ENCODE measurements at places on chromosomes 11 and 22.

GRCh38 chr11:124481365-124482323 is 36.1 kb upstream of the OR8B8 start:
- DNase-seq = peak; percentile 80

DNA sequence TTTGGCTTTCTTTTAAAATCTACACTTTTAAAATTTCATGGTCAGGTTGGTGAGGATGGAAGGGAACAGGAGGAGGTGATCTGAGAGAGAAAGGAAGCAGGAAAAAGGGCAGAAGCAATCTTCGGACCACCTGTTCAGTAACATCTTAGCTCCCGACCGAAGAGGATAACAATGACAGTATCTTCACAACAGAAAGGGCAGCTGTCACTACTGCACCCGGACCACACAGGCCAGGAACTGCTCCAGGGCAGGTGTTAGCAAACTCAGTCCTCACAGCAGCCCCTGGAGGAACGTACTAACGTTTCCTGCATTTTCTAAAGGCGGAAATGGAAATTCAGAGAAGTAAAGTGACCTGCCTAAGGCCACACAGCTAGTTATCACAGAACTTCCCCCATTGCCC is 16.8 kb downstream of the PTPN5 start:
- DNase-seq = no peak

GRCh38 chr11:73399636-73400035 is 23.4 kb downstream of the RELT start:
- no peak for DNase-seq

- no peak for DNase-seq
Observed at GRCh38 chr11:9681583-9682372, 17.9 kb downstream of the SWAP70 start.

- DNase-seq = no peak
Observed at GRCh38 chr22:43136801-43137200, 6.4 kb downstream of the MCAT start.

GRCh38 chr11:944711-945470 is 19.2 kb downstream of the AP2A2 start:
- DNase-seq = peak; percentile 15

- no peak for DNase-seq
Observed at GRCh38 chr22:44260216-44261035, 52.3 kb downstream of the SHISAL1 start.

DNA sequence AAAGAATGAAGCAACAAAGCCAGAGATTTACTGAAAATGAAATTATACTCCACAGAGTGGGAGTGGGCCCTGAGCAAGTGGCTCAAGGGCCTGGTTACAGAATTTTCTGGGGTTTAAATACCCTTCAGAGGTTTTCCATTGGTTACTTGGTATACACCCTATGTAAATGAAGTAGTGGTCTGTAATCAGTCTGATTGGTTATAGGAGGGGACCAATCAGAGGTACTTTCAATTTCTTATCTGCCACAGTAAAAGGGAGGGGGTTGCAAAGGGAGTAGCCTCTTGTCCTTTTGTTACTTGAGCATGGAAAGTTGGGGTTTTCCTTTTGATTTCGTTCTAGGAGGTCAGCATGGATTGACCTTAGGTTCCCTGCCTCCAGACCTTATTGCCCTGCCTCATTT is 63.5 kb downstream of the ATM start:
- no peak for DNase-seq

GRCh38 chr11:60700689-60701468 is 1.5 kb downstream of the MS4A8 start:
- peak; percentile 16 for DNase-seq

DNA sequence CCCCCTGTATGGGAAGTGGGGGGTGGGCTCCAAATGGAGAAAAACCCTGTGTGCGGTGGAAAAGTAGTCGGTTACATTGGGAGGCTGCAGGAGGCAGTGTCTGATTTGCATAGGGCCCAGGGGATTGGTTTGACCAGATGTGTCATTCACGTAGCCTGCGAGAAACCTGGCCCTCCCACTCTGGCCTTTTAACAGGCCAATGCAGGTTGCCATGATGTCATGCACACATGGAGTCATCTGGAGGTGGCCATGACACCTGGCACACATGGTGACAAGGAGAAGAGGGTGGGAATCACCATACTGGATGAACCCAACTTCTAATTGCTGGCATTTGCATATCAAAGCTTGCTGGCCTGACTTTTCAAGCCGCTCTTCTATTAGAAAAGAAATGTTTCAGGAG is 50.6 kb downstream of the FAM181B start:
- no peak for DNase-seq

- DNase-seq = no peak
Observed at GRCh38 chr11:69171476-69172240, 15.9 kb downstream of the SMIM38 start.

- no peak for DNase-seq
Observed at GRCh38 chr22:43467216-43467940, 55.6 kb downstream of the MPPED1 start.

DNA sequence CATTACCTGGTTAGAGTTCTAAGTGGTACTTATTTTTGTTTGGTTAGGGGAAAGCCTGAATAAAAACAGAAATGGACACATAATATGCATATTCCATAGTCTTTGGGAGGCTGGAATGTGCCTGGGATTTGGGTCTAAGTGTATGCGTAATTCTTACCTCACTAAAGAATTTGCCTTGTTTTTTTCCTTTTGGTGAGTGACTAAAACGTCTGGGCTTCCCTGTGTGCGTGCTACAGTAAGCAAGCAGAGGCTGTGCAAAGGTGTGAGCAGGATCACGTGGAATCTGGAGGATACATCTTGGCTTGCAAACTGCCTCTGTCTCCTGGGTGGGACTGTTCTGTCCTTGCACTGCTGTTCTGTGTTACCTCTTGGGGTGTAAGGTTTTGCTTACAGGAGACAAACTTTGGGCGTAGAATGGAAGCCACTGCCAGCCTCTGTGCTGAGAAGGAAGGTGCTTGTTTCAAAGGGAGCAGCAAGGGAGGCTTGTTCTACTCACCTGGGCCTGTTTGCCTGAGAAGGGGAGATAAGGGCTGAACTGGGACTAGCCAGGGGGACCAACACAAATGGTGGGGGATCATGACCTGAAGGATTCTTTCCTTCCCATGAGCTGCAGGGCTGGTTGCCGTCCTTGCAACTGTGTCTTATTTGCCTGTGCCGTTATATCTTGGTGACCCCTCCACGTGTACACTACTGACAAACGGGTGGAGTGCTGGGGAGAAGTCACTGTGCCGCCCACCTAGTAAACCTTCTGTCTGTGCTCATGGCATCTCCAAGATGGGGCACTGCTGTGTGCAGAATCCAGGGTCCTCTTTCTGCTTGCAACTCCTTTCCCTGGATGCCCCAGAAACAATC is 4.5 kb downstream of the NEAT1 start:
- DNase-seq = peak; percentile 90

- DNase-seq = no peak
Observed at GRCh38 chr11:75781296-75781695, 12.7 kb downstream of the DGAT2 start.

DNA sequence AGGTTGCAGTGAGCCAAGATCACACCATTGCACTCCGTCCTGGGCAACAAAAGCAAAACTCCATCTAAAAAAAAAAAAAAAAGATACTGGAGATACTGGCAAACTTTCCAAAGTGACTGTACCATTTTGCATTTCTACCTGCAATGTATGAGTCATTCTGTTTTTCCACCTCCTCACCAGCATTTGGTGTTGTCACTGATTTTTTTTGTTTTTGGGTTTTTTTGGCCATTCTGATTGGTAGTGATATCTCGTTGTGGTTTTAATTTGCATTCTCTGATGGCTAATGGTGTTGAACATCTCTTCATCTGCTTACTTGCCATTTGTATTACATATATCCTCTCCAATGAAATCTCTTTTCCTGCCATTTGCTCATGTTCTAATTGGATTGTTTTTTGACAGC is 12.0 kb upstream of the RBX1 start:
- DNase-seq = no peak

DNA sequence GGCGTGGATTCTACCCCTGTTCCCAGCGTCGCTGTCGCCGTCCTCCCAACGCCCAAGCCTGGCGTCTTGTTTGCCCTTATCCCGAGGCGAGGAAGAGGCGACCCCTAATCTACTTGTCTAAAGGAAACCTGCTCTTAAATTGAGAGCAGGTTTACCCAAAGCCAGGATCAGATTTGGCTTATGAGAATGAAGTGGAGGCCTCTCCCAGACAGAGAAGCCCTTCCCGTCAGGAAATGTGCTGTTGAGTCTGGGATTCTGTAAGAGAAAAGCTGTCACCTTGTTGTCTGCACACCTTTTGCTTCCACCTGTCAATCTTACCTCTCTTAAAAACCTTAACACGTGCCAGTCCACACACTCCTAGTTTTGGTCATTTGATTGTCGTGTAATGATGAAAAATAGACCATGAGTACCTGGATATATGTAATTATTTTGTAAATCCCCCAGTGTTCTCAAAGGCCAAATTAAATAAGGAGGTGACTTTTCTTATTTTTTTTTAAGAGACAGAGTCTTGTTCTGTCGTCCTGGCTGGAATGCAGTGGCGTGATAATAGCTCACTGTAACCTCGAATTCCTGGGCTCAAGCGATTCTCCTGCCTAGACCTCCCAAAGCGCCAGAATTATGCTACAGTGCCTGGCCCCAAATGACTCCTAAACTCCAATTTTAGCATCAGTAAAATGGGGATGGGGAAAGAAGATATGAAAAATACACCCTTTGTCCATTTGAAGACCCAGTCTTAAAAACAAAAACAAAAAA is 627 bp downstream of the GTF2H1 start:
- peak; percentile 8 for DNase-seq

DNA sequence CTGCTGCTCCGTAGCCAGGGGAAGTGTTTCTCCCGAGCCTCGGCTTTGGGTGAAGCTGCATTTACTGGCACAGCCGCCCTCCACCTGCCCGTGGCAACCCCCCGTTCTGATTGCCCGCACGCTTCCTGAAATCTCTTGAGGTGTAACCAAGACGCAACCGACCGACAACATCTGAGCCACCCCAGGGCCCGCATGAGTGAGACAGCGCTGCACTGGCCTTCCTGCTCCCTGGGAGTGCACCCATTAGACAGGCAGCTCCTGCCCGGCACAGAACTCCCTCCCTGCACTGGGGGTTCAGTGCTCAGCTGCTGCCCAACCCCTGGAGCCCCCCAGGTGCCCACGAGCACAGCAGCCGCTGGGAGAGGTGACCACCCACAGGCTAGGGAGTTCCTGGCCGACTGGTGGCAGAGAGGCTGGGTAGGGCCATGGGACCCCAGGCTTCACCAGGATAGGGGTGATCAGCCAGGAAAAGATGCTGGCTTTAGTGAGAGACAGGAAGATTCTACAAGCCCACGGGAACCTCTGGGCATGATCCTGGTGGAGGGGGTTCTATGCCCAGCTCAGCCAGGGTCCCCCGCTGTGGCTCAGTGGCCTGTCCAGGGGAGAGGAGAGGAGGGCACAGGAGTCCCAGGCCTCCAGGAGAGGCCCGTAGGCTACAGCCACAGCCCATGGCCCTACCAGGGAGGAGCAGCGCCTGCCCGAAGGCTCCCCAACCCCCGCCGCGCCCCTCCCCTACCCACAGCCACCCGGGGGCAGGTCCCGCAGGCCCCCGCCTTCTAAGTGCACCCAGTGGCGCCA is 14.6 kb downstream of the PLXNB2 start:
- DNase-seq = no peak

DNA sequence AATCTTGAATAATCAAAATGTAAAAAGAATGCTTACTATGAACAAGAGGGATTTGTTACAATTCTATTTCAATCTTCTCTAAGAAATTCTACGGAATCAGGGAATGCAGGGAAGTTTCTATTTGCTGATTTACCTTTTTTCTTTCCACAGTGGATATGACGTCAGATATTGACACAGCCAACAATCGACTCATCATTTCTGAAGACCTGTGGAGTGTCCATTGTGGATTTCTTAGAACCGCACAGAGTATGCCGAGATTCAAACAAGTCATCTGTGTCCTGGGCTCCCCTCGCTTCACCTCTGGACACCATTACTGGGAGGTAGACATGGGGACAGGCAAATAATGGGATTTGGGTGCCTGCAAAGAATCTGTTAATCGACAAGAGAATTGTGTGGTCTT is 4.1 kb upstream of the RFPL1 start:
- DNase-seq = no peak

GRCh38 chr11:19359221-19360000 is 118.7 kb upstream of the E2F8 start:
- peak; percentile 85 for DNase-seq

DNA sequence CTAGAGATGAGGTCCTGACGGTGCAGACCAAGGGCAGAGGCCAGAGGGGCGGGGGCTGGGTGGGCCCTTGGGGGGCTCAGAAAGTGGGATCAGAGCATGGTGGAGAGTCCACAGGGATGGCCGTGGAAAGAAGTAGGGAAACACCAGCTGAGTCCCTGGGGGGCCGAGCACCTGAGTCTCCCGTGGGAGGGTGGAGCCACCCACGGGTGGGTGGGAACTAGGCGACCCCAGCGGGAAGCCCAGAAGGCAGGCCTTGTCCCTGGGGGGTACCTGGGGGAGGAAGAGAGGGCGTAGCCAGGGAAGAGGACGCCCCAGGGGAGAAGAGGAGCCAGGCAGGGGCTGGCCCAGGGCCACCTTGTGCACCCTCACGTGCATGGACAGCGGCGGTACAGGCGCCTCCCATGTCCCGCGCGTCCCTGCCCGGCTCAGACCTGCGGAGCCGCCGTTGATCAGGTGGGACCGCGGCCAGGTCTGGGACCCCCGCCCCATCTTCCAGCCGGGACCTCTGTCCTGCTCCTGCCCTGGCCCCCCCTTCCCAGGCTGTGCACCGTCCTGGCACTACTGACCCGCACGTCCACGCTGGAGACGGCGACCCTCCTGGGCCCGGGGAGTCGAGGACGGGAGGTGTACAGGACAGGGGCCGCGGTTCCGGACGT is 10.2 kb downstream of the CRELD2 start:
- no peak for DNase-seq

- no peak for DNase-seq
Observed at GRCh38 chr11:110735455-110736170, 23.4 kb upstream of the ARHGAP20 start.

DNA sequence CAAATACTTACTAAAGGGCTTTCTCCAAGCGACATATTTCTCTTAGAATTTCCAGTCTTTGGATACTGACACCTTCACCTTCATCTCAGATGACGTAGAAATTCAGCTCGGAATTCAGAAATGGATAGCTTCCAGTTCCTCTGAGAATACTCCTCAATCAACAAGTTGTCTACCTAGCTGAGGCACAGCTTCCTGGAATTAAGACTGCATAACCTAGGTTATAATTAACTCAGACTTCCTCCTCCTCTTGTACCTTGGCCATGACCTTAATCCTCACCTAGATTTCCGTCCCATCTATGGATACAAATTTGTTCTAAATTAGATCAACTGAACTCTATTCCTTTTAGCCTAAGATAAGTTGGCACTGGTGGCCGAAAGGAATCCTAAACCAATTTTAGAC is 17.4 kb downstream of the ATP5MG start:
- DNase-seq = no peak

DNA sequence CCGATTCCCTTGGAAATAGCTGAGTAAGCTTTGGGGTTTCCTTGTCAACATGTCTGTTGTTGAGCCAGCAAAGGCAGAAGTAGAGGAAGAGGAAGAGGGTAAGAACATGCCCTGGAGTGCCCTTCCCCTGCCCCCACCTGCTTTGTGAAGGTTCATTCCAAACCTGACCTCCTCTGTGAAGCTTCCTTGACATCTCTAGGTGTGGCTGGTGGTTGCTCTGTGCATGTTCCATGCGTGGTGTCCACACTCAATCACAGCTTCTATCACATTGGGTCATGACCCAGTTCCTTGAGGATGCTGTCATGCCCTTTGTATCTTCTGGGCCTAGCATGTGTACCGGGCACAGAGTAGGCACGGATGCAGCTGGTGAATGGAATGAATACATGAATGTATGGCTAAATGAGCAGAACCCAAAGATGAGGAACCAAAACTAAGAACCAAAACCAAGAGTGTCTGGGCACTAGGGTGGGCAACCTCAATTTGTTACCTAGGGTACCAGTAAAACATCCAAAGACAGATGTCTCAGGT is 23.7 kb upstream of the FXYD6 start:
- no peak for DNase-seq

- peak; percentile 50 for DNase-seq
Observed at GRCh38 chr22:33832558-33833151, 87.6 kb downstream of the LARGE1 start.

Measured in cardiac fibroblast (primary cell).